ENCODE measurements at places on chromosomes 1 and 21.

DNA sequence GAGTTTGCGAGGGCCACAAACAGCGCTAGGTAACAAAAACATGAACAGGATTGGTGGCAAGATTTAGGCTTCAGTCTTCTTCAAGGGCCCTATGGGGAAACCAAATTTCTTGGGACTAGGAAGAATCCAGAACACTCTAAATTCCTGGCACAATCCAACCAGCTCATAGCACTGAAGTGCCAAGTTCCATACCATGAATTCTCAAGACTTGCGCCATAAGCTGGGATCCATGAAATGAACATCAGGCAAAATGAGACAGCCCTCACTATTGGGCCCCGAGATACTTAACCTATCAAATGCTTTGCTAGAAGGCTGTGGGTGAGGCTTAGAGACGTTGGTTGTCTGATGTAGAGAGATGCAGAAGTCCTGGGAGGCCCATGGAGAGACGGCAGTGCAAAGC lies 322.1 kb downstream of the PAPPA2 start:
- DNase-seq: no peak

DNA sequence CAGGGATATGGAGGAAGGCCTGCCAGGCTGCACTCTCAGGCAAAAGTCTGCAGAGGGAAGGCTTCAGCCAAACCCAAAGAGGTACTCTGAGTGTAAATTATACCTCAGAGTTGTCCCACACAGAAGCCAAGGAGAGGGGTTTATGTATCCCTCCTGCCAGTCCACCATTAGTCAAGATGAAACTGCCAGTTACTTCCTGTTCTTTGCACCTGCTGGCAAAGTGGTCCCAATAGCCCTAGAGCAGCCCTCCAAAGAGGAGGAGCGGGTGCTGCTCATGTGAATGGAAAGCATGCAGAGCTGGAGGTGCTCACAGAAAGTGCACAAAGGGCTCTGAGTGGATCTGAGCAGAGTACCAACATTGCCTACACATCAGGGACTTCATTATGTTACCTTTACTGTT lies 37.1 kb upstream of the MCOLN3 start:
- DNase-seq: no peak

DNA sequence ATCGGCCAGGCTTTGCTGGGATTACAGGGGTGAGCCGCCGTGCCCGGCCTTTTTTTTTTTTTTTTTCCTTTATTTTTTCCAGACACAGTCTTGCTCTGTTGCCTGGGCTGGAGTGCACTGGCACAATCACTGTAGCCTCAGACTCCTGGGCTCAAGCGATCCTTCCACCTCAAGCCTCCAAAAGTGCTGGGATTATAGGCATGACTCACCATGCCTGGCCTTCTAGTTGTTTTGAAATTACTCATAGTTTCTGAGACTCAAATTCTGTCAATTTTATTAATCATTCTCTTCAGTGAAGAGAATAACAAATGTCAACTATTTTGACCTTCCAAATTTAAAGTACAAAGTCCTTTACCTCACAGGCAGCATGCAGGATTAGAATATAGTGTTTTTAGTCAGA lies 374.5 kb downstream of the PLA2G4A start:
- DNase-seq: no peak

DNA sequence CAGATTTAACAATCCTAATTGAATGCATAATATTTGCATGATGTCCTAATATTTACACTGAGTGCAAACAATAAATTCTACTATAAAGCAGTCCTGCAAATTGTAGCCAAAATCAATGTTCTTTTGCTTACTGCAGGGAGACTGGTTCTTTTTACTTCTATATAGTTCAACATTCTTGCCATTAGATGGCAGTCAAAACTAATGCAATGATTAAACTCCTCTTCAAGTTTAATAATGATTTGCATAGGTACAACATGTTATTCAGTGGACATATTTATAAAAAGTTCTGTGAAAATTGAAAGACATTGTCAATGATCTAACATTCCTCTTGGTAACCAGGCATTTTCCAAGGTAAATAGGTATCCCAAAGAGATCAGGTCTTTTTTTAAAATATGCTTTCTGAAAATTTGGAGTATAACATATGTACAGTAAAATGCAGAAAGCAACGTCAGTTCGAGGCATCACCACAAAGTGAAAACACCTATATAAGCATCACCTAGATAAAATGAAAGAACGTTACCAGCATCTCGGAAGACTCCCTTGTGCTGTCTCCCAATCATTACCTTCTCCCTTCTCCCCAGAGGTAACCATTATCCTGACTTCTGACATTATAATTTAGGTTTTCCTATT lies 9.8 kb upstream of the FNBP1L start:
- no peak for DNase-seq

DNA sequence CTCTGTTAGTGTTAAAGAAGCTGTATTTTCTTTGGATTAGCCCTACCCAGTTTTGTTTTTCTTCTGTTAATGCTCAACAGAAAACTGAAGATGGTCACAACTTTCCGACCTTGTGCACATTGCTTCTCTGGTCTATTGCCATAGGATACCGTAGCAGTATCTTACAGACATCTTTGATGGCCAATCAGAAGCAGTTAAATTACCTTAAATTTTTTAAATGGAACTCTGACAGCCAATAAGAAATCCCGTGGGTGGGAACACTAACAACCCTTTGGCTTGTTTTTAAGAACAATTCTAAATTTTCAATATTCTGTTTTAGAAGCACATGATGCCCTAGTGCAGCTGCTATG lies 17.2 kb downstream of the NFYC start:
- DNase-seq: no peak

GRCh38 chr21:37877888-37878684 lies 38.2 kb downstream of the KCNJ6 start:
- DNase-seq: no peak

- DNase-seq: peak; percentile 3
These were observed 332.1 kb downstream of the RRAGC start for GRCh38 chr1:38527373-38527966.

GRCh38 chr21:42358937-42359336 lies 7.4 kb downstream of the TFF1 start:
- DNase-seq: no peak

DNA sequence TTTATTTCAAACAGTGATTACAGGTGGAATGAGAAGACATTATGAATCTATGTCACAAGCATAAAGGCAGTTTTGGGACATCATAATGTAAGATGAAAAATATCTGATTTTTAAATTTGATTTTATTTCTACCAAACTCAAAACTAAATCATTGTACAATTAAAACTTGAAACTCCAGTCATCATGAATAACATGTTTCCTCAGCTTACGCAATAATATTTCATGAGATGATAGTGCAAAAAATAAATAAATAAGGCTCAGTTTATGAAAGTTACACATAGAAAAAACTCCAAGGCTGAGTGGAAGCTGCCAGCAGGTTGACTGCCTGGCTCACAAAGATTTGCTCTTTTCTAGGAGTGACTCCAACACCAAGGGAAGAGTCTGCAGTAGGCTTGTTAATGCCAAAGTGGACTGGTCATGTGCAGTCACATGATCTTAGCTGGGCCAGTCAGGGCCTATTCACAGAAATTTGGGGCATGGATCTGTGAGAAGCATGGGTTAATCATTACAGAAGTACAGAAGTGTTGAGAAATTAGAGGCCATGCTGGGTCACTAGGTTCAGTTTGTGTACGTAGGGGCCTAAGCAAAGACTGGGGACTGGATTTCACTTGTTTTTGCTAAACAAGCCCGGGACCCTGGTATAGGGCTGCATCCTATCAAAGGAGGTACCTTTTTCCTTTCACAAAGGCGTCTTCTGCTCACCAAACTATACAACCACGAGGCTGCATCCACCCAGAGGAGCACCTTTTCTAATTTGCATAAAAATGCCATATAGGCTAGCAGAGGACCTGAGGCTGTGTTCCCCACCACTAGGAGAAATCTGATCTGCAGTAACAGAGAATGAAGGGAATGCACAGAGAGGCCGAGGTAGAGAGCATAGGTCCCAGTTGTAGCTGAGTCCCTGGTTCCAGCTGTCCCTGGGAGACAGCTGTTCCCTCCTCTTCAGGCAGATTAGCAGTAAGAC lies 4.9 kb upstream of the ABCA4 start:
- no peak for DNase-seq

GRCh38 chr1:19987719-19988118 lies 8.3 kb upstream of the PLA2G2A start:
- DNase-seq: no peak

DNA sequence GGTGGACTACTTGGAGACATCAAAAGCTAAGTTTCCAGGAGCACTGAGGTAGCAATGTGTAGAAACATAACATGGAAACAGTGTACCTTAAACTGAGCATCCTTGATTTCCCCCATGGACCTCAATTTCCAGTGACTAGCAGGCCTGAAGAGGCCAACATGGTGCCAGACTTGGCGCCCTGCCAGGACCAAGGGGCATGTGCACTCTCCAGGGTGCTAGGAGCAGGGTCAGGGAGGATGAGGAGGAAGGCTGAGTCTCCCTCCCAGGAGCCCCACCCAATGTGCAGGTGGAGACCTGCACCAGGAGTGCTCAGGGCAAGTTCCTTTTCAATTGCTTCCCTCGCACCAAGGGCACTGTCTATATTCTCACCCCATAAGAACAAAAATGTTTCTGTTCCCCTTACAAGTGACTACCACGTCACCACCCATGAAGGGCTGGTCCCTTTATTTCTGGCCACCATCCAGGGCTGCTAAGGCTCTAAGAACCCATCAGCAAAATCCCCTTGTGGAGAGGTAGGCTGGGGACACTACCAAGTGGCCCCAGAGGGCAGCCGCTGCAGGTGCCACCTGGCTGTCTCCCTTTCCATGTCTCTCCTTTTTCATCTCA lies 39.2 kb downstream of the MX1 start:
- DNase-seq: no peak

- DNase-seq: no peak
These were observed 8.5 kb downstream of the SSR2 start for GRCh38 chr1:156012051-156012817.

GRCh38 chr1:85976516-85977205 lies 179.9 kb downstream of the COL24A1 start:
- no peak for DNase-seq

DNA sequence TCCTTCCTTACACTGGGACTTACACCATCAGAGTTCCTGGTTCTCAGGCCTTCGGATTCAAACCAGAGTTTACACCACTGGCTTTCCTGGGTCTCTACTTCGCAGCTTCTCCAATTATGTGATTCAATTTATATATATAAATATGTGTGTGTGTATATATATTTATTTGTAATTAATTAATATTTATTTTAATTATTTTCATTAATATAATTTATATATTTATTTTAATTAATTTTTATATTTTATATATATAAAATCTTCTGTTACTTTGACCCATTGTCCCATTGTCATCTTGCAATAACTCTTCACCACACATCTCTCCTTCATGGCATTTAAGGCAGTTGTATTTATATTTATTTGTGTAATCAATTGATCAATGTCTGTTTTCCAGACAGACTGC lies 28.4 kb upstream of the ST6GALNAC3 start:
- no peak for DNase-seq

GRCh38 chr1:54502342-54502741 lies 45.7 kb upstream of the ACOT11 start:
- no peak for DNase-seq

DNA sequence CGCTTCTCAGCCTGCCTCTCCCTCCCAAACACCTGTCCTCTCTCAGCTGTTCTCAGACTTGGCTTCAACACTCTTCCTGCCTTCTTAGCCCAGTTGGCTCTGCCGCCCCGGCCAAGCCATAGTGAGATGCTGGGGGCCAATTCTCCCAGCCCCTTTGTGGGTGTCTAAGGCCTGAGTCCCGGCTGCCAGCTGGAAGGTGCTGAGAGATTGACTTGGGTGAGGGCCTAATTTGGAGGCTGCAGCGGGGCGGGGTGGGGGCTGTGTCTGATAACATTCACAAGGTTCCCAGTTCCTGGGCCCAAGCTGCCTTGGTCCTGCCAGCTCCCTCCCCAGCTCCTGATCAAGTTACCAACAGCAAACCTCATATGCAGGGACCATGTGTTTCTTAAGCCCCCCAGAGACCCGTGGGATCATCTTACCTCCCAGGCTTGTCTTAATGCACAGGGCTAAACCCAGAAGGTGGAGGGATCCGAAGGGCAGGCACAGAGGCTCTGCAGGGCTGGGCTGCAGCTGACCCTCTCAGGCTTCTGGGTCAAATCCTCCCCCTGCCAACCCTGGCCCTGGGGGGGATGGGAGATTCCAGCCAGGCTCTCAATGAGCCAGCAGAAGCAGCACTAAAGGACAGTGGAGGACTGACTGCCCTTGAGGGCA lies 9.8 kb downstream of the INKA2 start:
- DNase-seq: no peak

DNA sequence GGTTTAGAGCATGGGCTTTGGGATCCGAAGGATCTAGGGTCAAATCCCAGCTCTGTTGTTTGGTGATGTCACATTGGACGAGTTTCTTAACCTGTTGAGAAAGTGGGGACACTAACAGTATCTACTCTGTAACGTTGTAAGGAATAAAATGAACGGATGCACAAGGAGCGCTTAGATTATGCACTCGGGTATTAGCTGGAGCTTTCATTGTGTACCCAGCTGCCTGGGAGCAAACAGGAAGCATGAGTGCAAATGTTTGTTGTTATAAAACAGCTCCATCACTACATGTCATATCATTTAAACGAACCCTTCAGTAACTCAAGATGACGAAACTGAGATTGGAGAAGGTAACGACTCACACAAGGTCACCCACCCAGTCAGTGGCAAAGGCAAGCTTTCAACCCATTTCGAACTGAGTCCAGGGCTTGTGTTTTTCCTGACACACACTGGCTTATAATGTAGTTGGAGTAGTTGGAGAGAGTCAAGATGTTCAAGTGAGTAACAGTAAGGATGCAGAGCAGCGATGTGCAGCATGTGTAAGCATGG lies 16.2 kb upstream of the SLC6A17 start:
- DNase-seq: no peak

DNA sequence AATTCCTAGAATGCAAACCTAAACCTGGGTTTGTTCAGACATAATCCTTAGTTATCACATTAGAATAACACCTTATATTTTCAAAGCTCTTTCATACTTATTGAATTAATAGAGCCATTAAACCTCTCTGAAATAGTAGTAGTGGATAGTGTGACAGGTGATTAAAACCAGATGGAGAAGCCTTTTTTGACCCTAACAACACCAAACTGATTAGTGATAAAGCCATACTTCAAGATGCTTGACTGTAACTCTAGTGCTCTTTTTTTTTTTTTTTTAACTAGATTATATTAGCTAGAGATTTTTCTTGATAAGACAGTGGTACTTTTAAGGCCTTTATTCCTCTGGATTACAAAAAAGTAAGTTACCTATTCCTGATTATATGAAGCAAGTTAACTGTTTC lies 190.1 kb downstream of the ST6GALNAC3 start:
- DNase-seq: no peak

Measured in activated CD8-positive, alpha-beta memory T cell treated with anti-CD3 and anti-CD28 coated beads for 1 hour (primary cell).